GM18507 (cell line): ENCODE measurements at places on chromosomes 6 and 20.

- DNase-seq = no peak
Measured at GRCh38 chr6:169176361-169176991, 77.2 kb downstream of the THBS2 start.

DNA sequence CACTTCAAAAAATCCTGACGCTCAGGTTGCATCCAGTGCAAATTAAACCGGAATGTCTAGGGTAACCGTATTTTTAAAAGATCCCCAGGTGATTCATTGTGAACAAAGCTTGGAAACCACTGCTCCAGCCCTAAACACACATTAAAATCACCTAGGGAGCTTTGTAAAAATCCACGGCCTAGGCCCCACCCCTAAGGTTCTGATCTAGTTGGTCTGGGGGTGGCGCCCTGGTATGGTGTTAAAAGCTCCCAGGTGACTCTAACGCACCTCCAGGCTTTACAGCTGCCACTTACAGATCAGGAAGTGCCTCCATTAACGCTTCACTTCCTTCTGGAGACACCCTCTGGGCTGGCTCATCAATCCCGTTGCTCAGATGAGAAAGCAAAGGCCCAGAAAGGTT is 92.2 kb downstream of the GRM4 start:
- DNase-seq = no peak

DNA sequence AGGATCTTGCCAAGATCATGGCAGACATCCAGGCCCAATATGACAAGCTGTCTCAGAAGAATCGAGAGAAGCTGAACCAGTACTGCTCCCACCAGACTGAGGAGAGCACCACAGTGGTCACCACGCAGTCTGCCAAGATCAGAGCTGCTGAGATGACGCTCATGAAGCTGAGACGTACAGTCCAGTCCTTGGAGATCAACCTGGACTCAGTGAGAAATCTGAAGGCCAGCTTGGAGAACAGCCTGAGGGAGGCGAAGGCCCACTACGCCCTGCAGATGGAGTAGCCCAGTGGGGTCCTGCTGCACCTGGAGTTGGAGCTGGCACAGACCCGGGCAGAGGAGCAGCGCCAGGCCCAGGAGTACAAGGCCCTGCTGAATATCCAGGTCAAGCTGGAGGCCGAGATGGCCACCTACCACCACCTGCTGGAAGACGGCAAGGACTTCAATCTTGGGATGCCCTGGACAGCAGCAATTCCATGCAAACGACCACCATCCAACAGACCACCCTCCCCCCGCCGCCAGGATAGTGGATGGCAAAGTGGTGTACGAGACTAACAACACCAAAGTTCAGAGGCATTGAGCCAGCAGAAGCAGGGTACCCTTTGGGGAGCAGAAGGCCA is 44.7 kb upstream of the GRM4 start:
- DNase-seq = no peak

DNA sequence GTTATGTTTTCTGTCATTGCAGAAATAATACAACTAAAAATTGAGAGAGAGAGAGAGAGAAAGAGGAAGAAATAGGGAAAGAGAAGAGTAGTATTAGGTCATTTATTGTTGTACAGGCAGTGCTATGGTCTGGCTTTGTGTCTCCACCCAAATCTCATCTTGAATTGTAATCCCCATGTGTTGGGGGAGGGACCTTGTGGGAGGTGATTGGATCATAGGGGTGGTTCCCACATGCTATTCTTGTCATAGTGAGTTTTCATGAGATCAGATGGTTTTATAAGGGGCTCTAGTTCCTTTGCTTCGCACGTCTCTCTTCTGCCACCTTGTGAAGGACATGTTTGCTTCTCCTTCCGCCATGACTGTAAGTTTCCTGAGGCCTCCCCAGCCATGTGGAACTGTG is 677.4 kb upstream of the CHD6 start:
- no peak for DNase-seq

DNA sequence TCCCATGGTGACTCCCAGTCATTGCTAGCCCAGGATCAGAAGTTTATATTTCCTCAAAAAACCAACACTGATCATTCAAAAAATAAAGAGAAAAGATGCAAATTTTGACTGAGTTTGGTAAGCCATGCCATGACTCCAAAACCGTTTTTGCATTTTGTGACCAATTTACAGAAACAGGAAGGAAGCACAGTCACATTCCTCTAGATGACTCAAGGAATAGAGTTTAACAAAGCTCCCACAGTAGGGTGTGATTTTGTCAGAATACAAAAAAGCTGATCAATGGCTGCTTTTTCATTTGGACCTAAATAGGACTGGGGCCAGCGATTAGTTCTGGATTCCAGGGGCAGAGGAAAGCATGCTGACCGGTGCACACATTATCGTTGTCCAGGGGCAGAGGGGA is 179.4 kb upstream of the AFDN start:
- no peak for DNase-seq

- DNase-seq = no peak
Measured at GRCh38 chr20:38706509-38706908, 17.8 kb upstream of the SLC32A1 start.

DNA sequence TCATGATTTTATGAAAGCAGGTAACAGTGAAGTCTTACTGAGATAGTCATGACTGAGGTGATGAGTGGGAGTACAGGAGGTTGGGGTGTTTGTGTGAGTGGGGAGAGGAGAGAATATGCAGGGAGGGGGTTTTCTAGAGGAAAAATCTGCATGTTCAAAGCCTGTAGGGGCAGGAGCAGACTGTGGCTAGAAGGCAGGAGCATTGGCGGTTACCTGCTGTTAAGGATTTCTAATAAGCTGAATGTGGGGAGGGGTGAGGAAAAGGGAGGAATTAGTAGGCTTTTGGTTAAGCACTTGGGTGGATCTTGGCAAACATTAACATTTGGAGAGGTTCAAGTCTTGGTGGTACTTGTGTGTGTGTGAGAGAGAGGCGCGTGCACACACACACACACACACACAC is 70.8 kb downstream of the EYA4 start:
- no peak for DNase-seq

DNA sequence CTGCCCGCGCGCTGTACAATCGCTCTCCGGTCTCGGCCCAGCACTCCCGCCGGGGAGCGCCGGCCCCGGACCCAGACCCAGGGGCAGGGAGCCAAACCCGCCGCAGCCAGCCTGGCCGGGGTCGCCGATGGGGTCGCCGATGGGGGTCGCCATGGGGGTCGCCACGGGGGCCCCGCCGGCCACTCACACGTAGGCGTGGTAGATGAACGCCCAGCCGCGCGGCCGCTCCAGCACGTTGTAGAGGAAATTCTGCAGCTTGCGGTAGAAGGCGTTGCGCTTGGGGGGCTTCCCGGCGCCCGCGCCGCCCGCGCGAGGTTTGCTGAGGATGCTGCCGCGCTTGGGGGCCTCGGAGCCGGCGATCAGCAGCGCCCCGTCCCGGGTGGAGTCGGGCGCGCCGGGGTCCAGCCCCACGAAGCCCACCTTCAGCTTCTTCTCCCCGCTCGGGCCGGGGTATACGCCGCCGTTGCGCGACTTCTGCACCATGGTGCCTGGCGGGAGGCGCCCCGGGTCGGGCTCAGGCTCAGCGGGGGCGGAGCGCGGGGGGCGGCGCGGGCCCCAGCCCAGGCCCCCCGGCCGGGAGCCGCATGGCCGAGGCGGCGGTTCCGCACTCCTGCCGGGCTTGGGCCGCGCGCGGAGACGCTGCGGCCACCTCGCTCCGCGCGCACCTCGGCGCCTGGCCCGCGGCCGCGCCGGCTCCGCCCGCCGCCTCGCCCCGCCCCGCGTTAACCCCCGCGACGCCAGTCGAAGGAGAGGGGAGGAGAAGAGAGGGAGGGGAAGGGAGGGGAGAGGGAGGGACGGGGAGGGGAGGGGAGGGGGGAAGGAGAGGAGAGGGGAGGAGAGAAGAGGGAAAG is at the start of gene KCNQ2:
TSS of gene KCNQ2 (minus strand) at position 675 of the 851 bp plus-strand sequence. CDS start at position 483, 192 bp downstream.
- DNase-seq = no peak

GRCh38 chr20:35674921-35675320 is 10.2 kb upstream of the CPNE1 start:
- DNase-seq = no peak

GRCh38 chr6:90583179-90583835 is 3.6 kb downstream of the MAP3K7 start:
- DNase-seq = no peak

DNA sequence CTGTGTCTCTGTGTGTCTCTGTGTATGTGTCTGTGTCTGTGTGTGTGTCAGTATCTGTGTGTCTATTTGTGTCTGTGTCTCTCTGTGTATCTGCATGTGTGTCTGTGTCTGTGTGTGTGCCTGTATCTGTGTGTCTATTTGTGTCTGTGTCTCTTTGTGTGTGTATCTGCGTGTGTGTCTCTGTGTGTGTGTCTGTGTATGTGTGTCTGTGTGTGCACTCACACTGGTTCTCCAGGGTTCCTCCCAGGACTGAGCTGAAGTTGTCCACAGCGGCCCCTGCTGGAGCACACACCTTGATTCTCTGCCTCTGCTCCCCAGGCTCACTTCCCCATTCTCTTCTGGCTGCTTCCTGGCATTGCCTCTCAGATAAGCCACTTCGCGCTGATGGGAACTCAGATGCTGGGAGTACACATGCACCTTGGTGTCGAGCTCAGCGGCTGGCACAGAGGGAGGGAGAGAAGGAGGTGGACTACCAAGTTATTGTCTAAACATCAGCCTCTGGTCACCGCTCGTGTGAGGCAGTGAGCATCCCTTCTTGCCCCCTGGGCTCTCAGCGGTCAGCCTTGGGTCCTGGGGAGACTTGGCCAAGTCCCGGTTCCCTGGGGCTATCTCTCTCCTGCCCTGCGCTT is 104.9 kb upstream of the NXT1 start:
- DNase-seq = peak; percentile 43

GRCh38 chr20:49685809-49686208 is 27.9 kb downstream of the B4GALT5 start:
- DNase-seq = no peak

DNA sequence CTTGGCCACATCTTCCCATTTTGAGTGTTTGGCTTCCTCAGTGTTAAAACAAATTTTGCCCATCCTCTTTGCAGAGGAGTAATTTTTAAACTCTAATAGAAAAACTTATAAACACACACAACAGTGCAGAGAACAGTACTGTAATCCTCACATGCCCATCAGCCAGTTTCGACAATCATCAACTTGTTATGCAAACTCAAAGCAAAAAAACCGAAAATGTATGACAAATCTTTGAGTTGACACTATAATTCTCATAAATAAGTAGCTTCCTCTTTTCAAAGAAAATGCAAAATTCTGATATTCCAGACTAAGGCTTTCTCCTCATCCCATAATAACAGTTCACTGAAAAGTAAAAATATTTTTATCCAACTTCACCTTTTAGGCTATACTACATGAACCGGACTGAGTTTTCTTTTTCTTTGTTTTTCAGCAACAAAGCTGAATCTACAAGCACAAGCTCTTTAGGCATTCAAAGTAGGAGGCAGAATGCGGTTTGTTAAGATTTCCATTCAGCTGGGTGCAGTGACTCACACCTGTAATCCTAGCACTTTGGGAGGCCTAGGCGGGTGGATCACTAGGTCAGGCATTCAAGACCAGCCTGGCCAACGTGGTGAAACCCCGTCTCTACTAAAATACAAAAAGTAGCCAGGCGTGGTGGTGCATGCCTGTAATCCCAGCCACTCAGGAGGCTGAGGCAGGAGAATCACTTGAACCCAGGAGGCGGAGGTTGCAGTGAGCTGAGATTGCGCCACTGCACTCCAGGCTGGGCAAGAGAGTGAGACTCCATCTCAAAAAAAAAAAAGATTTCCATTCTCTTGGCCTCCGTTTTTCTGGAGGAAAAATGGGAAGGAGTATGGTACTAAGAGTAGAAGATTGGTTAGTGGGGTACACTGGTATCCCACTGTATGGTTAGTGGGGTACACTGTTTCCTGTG is 74.8 kb downstream of the GCNT2 start:
- DNase-seq = no peak

DNA sequence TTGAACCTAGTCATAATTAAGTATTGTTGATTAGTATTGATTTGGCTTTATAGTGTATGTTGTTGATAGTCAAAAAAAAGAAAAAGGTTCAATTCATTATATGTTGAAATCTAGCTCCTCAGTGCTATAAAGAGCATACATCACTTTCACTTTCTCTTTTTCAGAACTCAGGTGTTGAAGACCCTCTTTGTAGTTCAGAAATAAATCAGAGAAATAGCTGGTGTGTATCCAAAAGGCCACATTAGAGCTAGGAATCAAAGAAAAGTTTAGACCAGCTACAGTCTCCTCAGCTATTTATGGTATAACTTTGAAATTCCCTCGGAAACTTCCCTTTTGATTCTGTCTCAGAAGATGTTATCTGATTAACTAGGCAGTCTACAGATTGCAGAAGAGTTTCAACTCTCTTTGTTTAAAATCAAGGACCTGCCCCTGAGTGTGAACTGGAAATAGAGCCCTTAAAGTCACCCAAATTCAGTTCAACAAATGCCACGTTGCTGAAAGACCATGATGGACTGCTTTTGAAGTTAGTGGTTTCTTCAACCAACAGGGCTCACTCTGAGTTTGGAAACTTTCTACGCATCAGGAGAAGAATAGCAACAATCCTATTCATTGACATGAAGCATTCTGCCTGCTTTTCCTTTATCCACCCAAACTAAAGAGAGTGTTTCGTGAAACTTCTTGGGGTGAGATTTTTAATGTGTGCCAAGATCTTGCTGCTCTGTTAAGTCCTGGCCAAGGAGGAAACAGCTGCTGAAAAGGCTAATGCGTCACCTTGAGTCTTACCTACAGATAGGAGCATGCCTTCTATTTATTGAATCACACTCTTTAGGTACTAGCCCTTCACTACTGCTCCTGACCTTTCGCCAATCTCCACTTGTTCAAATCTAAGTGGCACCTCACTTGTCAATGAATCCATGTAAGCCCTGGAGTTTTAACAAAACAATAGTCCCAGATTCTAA is 111.7 kb downstream of the TNFRSF21 start:
- DNase-seq = no peak

GRCh38 chr6:169363590-169363989 is 109.9 kb upstream of the THBS2 start:
- DNase-seq = no peak

- DNase-seq = no peak
Measured at GRCh38 chr6:30601815-30602641, 15.0 kb downstream of the PPP1R10 start.

- no peak for DNase-seq
Measured at GRCh38 chr6:137112067-137112355, 61.4 kb downstream of the IL22RA2 start.

DNA sequence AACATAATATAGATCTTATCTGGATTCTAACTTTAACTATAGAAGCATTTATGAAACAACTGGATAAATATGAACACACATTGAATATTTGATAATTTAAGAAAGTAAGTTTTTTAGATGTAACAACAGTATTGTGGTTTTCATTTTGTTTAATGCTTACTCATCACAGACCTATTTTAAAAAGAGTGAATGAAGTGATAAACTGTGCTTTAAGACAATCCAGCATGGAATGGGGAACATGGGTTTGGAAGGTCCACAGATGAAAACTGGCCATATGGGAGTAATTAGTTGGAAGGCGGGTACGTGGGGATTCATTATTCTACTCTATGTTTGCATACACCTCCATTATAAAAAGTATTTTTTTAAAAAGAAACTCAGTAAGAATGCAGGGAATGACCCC is 21.2 kb downstream of the EPB41L2 start:
- DNase-seq = no peak
